LHCN-M2 (cell line): ENCODE measurements at places on chromosomes 3 and 15. TPM values are rescaled to one million over a fixed set of nuclear protein-coding genes. Genes with fewer than 3 reads are reported as not detected.

The ZMYND10 gene
- 1.3 and 1.9 TPM in 2 replicates for total RNA-seq

- DNase-seq = peak; percentile 68
Measured at GRCh38 chr3:29463304-29463703, 182.4 kb downstream of the RBMS3 start.

The RETNLB gene
- not detected in 2 replicates for total RNA-seq

GRCh38 chr3:56086355-56086754 is 381.9 kb downstream of the ERC2 start:
- DNase-seq = peak; percentile 55

DNA sequence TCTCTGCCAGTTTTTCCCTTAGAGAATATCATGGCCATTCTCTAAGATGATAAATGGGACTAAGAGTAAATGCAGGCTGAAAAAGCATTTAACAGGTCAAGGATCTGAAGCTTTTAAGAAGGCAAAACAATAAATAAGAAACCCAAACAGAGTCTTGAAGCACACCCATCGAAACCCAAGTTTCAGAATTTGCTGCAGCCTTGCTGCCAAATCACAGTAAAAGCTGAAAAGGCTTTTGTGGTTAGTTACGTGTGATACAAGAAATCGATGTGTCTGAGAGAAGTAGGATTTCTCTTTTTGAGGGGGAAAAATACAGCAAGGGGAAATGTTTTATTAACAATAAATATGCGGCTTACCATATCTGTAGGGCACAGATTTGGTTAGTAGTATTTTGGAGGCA is 92.0 kb downstream of the IGF1R start:
- DNase-seq = no peak

- no peak for DNase-seq
Measured at GRCh38 chr3:50125541-50126286, 29.4 kb upstream of the SEMA3F start.

GRCh38 chr3:60856257-60857046 is 394.8 kb downstream of the FHIT start:
- DNase-seq = no peak

GRCh38 chr3:106792716-106793115 is 584.5 kb upstream of the CCDC54 start:
- DNase-seq = no peak

DNA sequence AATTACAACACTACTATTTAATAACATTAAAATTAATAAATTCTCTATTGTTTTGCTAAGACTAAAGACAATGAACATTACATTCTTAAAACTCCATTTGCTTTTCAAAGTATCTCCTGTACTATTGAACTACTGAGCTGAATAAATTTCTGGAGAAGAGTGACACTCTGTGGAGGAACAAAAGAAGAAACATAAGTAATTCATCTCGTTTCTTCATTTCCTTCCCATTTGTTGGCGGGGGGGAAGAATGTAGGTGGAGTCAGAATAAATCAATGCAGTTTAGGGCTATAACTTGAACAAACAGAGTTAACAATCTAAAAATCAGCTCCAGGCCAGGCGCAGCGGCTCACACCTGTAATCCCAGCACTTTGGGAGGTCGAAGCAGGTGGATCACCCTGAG is 32.7 kb downstream of the EFHB start:
- DNase-seq = peak; percentile 24

DNA sequence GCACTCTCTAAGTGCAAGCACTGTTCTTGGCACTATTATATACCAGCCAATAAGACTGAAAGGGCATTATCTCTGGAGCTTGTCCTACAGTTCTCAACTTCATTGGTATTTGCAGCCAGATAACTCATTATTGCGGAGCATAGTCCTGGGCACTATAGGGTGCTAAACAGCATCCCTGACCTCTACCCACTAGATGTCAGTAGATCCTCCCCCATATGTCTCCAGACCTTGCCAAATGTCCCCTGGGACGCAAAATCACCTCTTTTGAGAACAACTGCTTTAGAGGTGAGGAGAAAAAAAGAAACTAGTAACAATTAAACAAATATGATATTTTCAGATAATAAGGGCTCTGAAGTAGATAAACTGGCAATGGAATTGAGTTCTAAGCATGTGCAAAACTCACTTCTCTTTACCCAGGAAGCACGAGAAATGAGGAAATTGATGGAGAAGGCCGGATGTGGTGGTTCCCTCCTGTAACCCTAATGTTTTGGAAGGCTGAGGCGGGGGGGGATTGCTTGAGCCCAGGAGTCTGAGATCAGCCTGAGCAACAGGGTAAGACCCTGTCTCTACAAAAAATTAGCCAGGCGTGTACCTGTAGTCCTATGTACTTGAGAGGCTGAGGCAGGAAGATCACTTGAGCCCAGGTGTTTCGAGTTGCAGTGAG is 61.4 kb downstream of the FRMD4B start:
- DNase-seq = peak; percentile 66

DNA sequence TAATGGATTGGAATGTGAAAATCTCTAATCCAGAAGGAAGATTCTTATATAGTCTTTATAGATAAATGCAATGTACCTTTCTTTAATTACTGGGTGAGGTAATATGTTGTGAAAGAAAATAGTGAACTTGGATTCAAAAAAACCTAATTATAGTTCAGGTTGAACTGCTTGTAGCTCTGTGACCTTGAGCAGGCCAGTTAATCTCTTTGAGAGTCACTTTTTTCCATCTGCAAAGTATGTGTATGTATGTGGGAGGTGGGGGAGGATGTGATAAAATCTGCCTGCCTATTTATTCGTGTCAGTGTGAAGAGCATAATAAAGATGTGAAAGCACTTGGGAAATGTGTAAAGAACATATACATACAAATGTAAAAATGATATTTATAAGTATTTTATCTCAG is 34.4 kb downstream of the GLCE start:
- peak; percentile 5 for DNase-seq
